ENCODE measurements at places on chromosomes 1 and 21.

DNA sequence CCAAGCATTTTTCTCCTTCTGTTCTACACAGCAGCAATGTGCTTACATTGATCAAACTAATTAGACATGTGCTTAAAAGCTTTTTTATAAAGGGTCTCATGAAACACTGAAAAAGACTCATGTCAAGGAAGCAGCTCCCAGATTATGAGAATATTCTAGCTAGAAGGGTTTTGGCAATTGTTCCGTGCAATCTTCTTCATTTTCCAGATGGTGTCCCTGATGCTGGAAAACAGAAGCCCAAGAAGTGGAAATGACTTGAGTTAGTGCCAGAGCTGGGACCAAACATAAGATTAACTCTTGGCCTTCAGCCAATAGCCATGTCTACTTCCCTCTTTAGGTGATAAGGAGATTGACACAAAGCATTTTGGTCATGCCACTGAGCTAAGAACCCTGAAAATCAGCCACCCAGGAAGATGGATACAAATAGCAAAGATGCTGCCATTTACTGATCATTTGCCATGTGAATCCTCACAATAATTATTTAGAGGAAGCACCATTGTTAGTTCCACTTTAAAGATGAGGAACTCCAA is 110.8 kb downstream of the MATN1 start:
- no peak for DNase-seq

DNA sequence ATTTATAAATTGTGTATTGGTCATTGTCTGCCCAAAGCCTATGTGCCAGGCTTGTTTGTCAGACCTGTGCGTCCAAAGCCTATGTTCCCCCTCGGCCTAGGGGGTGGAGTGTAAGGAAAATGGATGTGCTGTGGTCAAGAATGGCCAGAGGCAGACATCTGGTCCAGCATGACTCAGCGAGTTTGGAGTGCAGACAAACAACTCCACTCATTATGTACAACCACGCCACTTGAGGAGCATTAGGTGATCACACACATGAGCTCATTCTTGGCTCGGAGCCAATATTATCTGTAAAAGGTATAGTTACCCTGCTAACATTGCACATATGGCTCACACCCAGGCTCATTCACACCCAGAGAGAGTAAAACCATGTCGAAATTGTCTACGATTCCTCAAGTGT is 1047.6 kb upstream of the ADGRL4 start:
- DNase-seq: no peak

DNA sequence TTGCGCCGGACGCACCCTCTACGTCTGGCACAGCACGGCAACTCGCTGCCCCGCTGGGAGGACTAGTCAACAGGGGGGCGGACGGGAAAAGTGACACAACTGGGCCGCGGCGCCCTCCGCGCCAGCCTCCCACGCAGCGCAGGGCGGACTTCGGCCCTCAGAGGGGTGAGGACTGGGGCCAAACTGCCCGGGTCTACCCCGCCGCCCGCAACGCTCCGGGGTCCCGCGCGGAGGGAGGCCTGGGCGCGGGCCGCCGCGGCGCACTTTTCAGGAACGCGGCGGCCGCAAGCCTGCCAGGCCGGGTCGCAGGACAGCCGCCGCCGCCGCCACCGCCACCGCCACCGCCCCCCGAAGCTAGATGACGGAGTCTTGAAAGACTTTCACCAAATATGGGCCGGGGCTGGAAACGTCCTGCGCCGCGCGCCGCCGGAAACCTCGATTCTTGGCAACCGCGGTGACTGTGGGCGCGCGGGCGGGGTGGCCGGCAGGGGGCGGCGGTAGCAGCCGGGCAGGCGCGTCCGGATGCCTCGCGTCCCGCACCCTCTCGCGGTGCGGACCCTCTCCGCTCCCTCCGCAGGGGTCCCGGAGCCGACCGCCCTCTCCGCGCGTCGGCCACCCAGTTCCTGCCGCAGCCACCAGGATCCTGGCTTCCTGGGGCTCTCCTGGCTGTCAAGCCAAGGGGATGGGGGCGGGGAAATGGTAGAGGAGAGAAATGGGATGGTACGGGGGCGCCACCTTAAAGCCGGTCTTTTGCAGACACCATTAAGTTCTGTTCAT is 3.7 kb upstream of the CCN1 start:
- peak; percentile 93 for DNase-seq

- no peak for DNase-seq
Observed at GRCh38 chr1:153627715-153628626, at the start of gene S100A1. S100A1 (plus strand) TSS chr1:153628434; CDS start chr1:153630522, 2,088 bp downstream.

DNA sequence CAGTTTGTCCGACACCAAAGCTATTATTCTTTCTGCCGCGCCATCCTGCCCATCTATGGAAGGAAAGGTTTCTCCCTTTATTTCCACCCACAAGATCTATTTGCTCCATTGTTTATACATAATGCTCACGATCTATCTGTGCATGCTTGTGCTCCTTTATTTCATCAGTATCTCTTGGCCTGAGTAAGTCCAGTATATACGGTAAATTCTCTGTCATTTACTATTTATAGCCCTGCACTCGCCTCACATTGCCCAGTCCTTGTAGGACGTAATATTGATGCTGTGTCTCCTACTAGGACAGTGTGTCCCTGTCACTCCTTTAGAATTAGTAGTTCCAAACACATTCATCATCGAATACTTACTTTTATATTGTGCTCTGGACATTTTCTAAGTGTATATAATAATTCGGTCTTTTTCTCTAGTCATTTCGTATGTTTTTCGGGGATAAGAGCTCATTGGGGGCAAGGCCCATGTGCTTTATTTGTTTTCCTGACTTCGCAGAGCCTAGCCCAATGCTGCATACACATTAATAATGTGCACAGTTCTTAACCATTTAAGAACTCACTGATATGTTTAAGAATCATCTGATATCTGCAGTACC is 3.1 kb upstream of the NID1 start:
- DNase-seq: no peak

GRCh38 chr1:116104667-116105066 is 6.5 kb upstream of the MAB21L3 start:
- no peak for DNase-seq

- no peak for DNase-seq
Observed at GRCh38 chr1:61088163-61088974, 6.0 kb downstream of the NFIA start.

DNA sequence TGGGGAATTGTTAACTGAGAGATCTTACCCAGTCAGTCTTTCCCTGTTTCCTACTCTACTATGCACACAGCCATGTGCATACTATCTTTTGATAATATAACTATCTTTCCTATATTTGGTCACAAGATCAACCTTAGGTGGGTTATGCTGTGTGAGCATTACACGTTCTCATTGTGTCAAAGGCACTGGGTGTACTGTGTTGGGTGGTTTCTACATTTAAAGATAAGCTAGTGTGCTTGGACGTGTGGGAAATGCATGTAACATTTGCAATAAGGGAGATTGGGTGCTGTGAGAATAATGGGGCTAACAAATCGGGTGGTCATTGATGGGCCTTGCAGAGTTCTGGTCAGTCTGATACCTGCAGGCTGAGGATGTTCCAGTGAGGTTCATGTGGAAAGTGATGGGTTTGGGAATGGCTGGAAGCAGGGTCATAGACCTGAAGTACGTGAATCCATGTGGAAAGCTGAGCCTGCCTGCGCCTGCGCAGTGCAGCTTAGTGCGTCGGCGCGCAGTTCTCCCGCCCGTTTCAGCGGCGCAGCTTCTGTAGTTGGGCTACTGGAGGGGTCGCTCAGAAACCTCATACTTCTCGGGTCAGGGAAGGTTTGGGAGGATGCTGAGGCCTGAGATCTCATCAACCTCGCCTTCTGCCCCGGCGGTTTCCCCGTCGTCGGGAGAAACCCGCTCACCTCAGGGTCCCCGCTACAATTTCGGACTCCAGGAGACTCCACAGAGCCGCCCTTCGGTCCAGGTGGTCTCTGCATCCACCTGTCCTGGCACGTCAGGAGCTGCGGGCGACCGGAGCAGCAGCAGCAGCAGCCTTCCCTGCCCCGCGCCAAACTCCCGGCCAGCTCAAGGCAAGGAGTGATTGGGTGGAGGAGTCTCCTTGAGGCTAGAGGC is at the start of gene MSH4:
Gene MSH4 (plus strand): TSS at position 507 of the 897 bp plus-strand sequence. CDS start 104 bp downstream, at position 611.
- DNase-seq: no peak

- no peak for DNase-seq
Observed at GRCh38 chr1:78619446-78619802, 824 bp upstream of the IFI44L start.

DNA sequence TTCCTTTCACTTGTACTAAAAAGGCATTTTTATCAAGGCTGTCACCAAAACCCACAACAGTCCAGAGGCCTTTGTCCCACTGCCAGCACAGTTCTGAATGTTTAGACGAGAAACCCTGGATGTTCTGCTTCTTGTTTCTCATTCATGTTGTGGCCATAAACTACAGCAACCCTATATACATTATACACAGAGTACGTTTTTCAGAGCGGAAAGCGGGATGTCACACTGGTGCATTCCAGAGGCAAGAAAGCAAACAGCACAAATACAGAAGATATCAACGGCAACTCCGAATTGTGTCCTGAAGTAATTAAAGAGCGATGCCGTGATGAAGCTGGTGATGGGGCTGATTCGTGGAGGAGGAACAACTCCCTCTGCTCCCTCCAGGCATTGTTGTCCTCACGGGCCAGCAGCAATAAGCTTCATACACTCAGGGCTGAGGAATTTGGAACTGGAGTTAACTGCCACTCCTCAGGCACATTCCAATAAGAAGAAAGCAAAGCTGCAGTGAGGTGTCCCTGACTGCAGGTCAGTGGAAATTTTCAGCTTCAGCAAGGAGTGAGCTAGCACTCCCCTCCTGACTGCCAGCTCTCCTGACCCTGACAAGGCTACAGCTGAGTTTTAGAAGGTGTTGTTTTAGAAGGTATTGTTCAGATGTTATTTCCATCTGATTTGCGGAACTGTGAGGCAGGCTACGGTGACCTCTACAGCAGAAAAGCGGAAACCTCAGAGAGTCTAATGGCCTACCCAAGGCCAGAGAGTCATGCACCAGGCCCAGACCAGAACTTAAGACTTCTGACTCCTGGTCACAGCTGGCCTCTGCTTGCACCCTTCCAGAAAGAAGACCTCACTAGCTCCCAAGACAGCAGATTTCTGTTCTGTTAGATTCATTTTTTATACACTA is 149.0 kb downstream of the TGFBR3 start:
- DNase-seq: peak; percentile 61

- no peak for DNase-seq
Observed at GRCh38 chr1:233631810-233632405, 18.0 kb downstream of the KCNK1 start.

- peak; percentile 6 for DNase-seq
Observed at GRCh38 chr1:98732985-98733781, 71.7 kb downstream of the SNX7 start.

- DNase-seq: no peak
Observed at GRCh38 chr1:19769211-19769932, 30.3 kb downstream of the TMCO4 start.

DNA sequence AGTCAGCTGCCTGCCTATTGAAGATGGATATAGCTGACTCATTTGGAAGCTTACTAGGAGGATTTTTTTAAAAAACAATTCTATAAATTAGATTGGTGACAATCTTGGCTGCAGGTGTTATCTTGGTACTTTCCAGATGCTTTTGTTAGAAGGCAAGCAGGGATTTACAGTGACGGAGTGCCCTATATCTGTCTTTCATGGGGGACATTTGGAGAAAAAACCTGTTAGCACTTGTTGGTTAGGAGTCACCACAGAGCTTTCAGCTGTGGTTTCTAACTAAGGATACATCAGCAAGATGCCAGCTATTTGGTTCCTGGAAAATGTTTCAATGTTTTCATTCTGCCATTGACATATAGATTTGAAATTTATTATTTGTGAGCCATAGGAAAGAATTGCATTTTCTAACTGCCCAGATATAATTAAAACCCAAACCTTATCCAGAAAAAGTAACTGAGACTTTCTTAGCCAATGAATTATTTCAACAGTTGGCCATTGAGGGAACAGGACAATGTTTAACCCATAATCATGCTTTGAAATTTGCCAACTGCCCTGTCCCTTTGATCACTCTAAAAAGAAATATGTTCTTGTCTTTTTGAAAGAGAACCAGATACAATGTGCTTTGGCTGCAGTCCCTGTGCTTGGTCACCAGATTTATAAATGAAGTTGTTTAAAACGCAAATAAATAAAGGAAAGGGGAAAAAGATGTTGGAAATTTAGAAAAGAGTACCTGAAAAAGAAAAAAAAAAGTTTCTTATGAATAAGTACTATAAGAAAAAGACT is 761.0 kb upstream of the CXADR start:
- DNase-seq: no peak

DNA sequence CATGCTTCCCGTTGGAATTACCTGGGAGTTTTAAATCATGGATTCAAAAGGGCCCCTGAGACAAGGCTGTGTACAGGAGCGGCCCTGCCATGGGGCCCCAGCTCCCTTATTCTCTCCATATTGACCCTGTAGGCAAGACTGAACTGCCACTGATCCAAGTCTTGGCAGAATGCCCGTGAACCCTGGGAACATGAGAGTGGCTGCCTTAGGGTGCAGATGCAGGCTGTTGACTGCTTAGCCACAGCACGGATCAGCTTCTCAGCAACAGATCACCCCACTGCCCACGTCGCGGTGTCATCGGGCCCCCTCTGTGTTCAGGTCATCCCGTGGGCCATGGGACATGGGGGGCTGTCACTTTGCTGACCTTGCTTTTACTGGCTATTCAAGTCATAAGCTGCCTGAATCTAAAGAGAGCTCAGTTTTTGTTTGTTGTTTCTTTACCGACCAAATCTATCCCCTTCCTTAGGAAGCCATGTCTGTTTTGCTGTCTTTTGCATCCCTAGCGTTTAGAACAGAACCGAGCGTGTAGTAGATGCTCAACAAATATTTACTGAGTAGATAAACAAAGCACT is 83.4 kb downstream of the MATN1 start:
- DNase-seq: no peak

GRCh38 chr21:18499761-18500376 is 96.3 kb upstream of the TMPRSS15 start:
- DNase-seq: peak; percentile 8

- peak; percentile 46 for DNase-seq
Observed at GRCh38 chr1:41891199-41891896, 27.4 kb downstream of the HIVEP3 start.

DNA sequence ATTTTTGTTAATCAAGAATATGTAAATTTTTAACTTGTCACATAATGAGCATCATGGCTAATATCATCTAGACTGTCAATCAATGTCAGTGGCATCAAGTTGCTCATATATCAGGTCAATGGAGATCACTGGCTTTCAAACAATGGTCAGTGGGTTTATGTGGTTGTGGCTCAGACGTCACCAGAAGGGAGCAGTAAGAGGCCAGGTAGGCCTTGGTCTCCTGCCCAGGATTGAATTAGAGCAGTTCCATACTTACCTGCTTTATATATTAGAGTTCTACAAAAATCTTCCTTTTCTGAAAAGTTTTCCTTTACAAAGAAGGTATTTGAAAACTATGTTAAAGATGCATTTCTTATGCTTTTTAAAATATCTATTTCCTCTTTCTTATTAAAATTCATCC is 206.3 kb upstream of the B3GALT2 start:
- DNase-seq: no peak

- no peak for DNase-seq
Observed at GRCh38 chr1:40339420-40340323, 22.6 kb upstream of the COL9A2 start.

All from Calu3 (cell line).